ENCODE measurements at places on chromosomes 11 and 22.

GRCh38 chr11:64429970-64430369 lies 71.0 kb downstream of the RPS6KA4 start:
- DNase-seq, result no peak

DNA sequence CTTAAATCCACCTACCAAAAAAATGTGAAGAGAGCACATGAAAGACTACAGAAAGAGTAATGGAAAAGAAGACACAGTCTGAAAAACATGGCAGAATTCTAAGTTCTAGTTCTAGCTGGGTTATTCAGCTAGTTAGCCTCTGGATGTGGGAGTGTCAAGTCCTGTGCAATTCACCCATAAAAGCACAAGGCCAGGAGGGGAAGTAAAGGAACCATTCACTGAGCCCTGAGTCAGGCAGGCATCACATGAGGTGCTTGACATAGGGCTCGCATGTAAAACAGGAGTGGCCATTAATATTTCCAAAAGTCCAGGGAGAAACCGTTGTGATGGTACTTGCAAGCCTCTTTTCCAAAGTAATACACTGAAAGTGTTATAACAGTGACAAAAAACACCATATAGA lies 103.7 kb downstream of the GAB2 start:
- no peak for DNase-seq

DNA sequence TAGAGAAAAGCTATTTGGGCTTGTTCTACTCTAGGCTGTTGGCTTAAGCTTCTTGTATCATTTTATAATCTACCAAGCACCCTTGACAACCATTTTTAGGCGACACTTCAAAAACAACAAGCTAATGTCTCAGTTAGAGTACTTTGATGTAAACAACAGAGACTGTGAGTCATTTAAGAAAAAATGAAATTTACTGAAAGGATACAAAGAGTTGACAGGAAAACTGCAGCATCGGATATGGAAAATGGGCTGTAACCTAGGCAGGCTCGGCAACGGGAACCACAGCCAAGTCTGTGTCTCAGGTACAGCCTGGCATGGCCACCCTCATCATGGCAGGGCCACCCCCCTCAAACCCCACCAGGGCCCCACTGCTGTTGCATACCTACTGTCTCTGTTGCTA lies 4.4 kb upstream of the RNF169 start:
- no peak for DNase-seq

GRCh38 chr11:38672445-38672844 lies 2074.4 kb upstream of the RAG2 start:
- no peak for DNase-seq

DNA sequence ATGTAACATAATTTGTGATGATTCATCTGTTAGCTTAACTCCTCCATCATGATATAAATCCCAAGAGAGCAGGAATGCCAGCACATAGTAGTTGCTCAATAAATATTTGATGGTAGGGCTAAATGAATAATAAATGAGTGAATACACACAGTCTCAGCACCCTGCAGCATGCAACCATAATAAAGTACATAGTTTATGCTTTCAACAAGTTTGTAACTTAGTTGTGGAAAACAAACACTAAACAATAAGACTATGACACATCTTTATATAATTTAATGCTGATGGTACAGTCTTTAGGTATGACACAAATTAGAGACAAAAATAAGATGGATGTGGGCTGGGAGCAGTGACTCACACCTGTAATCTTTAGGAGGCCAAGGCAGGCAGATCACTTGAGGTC lies 3.8 kb downstream of the ALKBH8 start:
- DNase-seq, result no peak

DNA sequence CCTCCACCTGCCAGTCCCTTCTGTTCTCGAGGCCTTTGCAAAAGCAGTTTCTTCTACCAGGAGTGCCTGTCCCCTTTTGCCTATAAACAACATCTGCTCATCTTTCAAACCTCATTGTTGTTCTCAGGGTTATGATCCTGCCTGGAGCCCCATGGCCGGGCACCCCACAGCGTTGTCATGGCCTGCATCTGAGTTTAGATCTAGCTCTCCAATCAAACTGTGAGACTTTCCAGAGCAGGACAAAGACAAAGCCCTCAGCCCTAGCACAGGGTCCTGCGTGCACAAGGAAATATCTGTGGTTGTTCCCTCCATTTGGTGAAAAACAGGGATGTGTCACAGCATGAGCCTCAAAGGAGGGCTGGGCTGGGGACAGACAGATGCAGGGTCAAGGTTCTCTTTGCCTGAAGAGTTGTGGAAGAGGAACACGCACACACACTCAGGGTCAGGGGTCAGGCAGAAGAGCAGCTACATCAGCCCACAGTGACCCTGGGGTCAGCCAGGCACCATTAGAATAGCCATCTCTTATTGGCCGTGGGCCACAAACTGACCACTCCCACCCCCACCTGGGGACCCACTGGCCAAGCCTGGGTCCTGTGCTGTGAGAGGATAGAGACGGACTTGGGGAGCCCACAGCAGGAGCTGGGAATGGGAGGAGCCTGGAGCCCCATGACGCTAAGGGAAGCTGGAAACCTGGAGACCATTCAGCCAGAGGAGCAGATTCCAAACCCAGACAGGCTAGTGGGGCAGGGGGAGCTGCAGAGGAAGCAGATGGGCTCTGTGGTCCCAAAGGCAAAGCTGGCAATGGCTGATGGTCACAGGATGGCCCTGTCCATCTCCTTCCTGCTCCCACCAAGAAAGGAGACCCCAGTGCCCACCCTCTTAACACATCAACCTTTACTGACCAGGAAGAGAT lies 99.4 kb downstream of the PDE2A start:
- DNase-seq, result peak; percentile 9

DNA sequence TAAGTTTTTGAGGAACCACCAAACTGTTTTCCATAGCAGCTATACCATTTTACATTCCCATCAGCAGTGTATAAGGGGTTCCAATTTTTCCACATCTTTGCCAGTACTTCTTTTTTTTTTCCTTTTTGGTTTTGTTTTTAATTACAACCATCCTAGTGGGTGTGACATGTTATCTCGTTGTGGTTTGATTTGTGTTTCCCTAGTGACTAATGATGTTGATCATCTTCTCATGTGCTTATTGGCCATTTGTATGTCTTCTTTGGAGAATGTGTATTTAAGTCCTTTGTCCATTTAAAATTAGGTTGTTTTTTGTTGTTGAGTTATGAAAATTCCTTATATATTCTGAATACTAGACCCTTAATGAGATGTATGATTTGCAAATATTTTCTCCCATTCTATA lies 59.3 kb downstream of the STIM1 start:
- no peak for DNase-seq

DNA sequence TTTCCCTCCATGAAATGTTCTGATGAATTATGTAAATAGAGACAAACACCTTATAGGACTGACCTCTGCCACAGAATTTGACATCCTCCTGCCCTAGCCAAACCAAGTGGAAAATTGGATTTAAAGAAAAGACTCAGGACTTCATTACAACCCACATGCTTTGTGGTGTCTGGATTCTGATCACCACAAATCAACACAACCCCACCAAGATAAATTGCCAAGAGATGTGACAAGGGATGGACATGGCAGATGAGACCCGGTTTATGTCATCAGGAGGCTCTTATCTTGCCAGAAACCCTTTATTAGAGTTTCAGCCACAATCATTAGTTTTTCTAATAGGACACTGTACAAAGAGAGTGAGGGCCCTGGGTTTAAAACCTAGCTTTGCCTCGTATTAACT lies 57.9 kb upstream of the SLC6A5 start:
- no peak for DNase-seq

DNA sequence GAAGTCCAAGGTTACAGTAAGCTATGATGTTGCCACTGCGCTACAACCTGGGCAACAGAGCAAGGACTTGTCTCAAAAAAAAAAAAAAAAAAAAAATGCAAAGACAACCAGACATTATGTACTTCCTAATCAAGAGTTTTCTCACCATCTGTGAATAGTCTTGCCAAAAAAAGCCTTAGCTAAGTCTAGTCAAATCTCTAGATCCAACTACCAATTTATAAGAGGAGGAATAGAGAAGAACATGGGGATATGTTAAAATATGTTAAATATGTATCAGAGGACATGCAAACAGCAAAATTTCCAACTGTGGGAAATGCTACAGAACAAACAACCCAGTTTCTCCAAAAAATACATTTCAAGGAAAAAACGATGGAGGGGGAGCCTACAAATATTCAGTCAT lies 45.6 kb downstream of the USP28 start:
- no peak for DNase-seq

DNA sequence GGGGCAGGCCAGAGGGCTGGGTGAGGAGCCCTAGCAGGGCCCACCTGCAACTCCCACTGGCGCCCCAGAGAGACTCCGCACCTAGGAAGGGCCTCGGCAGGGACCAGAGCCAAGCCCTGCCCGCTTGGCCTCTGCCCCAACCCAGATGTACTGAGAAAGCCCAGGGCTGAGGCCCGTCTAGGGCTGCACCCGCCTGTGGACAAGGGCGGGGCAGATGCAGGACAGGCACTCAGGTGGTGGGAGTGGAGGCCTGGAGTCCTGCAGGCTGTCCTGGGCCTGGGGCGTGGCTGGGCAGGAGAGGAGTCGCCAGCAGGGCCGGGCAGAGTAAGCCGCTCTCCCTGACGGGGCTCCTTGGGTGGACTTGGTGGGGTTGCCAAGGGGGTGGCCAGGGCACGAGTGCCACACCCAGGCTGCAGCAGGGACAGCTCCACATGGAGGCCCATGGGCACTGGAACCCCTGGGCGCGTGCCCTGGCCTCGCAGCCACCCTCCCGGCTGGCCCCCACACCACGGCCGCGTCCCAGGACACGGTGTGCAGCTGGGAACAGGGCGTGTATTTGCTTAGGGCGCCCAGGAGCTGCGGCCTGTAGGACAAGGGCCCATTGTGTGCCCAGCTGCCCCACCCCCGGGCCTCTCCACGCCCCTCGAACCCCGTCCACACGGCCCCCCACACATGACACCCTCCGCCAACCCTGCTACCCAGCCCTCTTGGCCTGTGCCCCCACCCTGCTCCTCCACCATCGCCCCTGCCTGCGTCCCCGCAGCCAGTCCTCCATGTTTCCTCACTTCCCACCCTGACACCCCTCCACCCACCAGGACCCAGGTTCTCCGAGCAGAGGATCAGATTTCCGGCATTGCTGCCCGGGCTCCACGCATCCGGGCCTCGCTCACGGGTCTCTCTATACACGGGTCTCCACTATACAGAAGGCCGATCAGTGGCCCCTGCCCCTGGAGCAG lies 11.3 kb upstream of the PIM3 start:
- DNase-seq, result no peak

DNA sequence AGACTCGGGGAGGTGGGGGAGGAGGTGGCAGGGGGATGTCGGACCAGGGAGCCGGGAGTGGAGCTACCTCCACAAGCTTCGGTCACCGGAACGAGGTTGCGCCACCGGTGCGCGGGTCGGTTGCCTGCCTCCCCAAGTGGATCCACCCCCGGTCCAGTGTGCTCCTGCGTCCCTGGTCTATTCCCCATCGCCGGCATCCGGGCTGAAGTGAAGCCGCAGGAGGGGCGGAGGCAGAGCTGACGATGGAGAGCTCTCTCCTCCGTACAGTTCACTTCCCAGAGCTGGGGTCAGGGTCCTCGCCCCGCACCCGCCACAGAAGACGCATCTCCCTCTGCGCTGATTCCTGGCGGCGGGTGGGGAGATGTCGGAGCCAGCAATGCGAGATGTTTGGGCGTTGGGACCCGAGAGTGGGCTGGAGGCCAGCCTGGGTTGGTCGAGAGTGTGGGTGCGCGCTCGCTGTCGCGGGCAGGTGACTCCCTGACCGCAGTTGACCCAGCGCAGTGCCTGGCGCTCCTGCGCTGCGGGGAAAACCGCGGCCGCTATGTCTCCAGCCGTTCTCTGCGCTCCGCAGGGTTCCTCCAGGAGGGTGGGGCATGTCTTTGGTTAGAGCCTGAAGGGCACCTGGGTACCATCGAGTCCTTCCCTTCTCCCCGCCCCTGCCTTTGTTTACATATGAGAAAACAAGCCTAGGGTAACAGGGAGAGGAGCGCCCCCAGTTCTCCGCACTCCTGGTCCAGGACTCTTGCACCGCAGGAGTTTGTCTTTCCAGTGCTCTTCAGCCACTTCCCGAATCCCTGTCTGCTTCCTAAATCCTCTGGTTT lies 1.7 kb downstream of the C11orf96 start:
- peak; percentile 37 for DNase-seq

All from femur (tissue), 1 donor.